ENCODE measurements at places on chromosomes 4 and X.

DNA sequence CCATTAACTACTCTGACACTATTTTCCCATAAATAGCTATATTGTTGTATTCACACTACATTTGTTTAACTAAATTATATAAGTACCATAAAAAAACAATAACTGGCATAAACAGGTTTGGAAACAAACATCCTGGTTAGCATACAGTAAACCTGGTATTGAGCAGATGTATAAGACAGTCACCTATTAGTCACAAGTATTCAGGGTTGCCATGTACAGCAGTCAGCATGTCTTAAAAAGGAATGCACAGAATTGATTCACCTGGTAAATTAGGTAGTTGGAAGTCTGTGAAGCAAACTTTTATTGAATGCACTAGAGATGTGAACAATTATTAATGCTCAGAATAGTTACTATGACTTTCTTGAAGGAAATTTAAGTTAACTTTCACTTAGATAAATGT is 137.9 kb downstream of the FAM13A start:
- DNase-seq: no peak

DNA sequence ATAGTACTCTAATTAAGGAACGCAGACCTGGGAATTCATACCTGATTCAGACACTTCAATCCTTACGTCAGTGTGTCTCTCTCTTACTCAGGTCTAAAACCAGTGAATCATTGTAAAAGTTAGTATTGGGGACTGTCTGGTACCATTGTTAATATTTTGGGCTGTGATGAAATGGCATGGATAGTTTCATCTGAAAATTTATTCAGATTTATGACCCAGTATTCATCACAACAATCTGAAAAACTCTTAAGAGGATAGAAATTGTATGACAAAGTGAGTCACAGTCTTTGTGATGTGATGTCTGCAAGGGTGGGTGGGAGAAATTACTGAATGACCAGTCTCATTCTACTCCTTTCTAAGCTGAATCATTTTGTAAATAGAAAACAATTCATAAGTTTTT is 10.3 kb downstream of the FGF2 start:
- DNase-seq: no peak

DNA sequence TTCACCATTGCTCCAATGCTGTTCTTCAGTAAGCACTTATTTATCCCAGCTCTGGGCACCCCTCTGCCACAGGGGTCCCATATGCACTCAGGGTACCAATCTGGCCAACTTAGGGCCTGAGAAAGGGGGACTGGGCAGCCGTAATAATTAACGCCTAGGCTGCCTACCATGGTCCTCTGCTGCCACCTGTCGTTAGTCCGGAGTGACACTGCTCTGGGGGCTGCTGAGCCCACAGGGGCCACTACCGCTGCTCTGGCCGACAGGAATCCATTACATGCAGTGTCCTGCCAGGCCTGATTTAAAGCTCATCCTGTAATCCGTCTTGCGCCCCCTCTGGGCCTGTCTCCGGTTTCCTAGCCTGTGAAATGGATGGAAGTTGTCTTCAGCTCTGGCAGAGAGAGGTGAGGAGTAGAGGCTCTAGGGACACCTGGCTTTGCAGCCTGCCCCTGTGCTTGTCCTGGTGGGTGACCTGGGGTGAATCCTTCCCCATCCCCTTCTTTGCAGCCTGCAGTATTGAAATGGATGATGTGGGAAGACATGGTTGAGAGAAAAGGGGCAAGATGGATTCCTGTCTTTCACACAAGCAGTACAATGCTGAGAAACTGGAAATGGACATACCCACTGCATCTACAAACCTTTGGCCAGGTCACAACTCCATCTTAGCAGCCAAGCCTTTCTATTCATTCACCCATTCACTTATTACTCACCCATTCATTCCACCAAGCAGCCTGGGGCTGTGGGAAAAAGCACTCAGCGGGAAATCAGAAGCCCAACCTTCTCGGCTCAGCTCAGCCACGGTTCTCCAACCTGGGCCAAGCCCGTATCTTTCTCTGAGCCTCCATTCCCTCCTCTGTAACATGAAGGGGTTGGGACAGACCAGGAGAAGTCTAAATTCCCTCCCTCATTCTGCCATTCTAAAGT is 116.3 kb upstream of the NALF2 start:
- no peak for DNase-seq

DNA sequence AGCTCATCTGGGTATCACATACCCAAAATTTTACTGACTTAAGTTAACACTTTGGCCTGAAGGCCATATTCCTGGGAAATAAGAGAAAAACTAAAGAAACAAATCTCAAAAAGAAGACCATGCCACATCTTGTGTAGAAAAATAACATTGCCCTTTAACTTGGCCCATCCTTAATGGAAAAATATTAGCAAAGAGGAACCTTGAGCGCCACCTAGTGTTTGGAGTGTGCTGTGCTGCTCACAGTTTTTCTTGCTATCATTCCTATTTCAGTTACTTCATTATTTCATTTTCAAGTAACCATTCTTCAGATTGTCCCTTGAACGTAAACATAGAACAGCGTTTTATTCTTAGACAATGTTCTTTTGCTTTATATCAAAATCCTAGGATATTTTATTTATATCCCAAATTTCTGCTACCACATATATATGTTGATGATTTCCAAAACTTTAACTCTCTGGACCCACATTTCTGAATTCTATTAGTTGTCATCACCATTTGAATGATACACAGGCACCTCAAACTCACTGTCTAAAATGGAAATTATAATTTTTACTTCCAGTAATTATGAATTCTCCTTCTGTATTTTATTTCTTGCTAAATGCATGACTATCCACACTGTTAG is 999.0 kb upstream of the ADGRL3 start:
- DNase-seq: no peak

All from effector memory CD4-positive, alpha-beta T cell (primary cell).